H4 (cell line): ENCODE measurements at places on chromosomes 4 and X. TPM values are rescaled to one million over a fixed set of nuclear protein-coding genes. Genes with fewer than 3 reads are reported as not detected.

The TEX13B gene
- not detected in 2 replicates for total RNA-seq

The LCORL gene
- 12.1 and 23.0 TPM in 2 replicates for total RNA-seq

The NMU gene
- total RNA-seq, result 2.8 and 6.1 TPM in 2 replicates

The CXCL11 gene
- total RNA-seq, result not detected in 2 replicates

The CAMK2D gene
- total RNA-seq, result 22.6 and 27.6 TPM in 2 replicates
